Dorsolateral prefrontal cortex (tissue), 122 donors: ENCODE measurements at places on chromosomes 13 and 19.

- no peak for DNase-seq
These were observed 84.0 kb upstream of the SLC7A1 start for GRCh38 chr13:29679396-29680053.

GRCh38 chr13:72145383-72145782 is 278.4 kb upstream of the DACH1 start:
- no peak for DNase-seq

DNA sequence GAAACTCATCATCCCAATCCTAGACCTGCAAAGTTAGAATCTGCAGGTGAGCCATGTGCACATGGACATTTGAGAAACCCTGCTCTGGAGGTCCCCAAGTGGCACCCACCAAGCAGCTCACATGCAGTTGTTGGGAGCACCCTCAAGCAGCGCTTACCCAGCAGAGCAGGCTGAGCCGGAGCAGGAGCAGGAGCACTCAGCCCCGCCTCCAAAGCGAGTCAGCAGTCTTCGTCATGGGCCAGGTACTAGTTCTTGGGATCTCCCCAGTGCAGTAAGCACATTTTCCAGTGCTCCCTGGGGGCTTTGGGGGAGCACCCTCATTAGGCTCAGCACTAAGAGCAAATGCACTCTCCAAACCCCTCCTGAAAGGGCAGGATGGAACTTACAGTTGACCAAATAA is 572.7 kb downstream of the IRS2 start:
- DNase-seq = no peak

- DNase-seq = no peak
These were observed at the start of gene ADGRE1 for GRCh38 chr19:6887316-6887715. TSS of gene ADGRE1 (plus strand) at chr19:6887579. CDS start at chr19:6887609, 30 bp downstream.

- DNase-seq = no peak
These were observed 387.1 kb upstream of the SGCG start for GRCh38 chr13:22793598-22794134.

- DNase-seq = no peak
These were observed 52.6 kb downstream of the MAP4K1 start for GRCh38 chr19:38564981-38565690.

- no peak for DNase-seq
These were observed 290.9 kb upstream of the SOX21 start for GRCh38 chr13:95003019-95003813.

- no peak for DNase-seq
These were observed 985.4 kb downstream of the DIAPH3 start for GRCh38 chr13:59178344-59178743.

DNA sequence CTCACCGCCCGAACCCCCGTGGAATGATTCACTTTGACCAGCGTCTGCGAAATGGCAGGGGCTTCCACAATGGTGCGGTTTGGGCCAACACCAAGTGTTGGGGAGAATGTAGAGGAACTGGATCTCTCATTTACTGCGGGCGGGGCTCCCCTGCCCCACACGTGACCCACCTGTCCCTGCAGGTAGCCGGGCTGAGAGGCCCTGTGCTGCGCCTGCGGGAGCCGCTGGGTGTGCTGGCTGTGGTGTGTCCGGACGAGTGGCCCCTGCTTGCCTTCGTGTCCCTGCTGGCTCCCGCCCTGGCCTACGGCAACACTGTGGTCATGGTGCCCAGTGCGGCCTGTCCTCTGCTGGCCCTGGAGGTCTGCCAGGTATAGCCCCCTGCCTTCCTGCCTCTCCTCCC is 5.8 kb upstream of the FLT3LG start:
- no peak for DNase-seq

- no peak for DNase-seq
These were observed 2.2 kb downstream of the ABCA7 start for GRCh38 chr19:1041835-1042685.

GRCh38 chr13:103009051-103009840 is 57.0 kb downstream of the SLC10A2 start:
- no peak for DNase-seq

- DNase-seq = no peak
These were observed 45.0 kb upstream of the SLC15A1 start for GRCh38 chr13:98797456-98797855.

DNA sequence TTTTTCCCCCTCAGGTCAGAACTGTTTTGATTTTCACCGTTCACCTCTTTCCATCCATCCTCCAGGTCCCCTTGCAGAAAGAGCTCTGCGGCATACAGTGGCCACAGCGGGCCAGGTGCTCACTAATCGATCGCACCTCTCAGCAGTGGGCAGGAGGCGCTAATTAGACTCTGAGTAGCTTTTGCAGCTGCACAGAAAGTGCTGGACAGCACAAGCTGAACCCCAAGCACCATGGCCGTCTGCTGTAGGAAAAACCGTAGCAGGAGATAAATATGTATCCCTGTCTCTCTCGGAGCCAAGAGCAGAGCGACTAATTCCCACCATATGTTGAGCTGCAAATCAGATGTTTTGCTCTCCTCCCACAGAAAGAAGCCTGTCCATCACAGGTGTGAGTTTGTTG is 54.4 kb downstream of the PEX11G start:
- DNase-seq = no peak
